ENCODE measurements at places on chromosomes 4 and X.
A peak's percentile ranks its signal among the peaks of the same experiment; 100 is the strongest.

DNA sequence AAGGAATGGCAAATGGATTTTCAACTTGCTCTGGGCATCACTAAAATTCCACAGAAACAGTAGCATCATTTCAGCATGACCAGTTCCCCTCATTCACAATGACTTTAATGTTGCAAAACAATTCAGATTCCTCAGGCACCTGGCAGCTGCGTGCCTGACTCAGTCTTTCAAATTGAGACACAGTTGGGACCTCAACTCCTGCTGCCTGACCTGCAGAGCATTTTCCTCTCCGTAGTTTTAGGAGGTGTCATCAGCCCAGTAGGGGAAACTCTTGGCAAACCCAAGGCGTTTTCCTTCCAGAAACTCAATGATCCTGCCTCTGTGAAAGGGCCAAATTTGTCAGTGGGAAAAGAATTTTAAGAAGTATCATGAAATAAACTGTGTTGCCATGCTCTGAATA, 388.9 kb downstream of the SPRY1 start:
- DNase-seq = peak; percentile 87

DNA sequence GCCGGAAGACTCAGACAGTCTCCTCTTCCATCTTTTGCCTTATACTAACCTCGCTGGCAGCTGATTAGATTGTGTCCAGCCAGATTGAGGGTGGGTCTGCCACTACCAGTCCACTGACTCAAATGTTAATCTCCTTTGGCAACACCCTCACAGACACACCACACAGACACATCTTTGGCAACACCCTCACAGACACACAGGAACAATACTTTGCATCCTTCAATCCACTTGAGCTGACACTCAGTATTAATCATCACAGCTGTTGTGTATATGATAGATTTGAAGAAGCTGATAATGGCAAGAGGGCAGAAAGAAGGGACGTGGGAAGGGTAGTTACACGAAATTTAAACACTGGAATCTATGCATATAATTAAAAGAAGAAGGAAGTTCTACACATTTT, 139.5 kb downstream of the ANKRD50 start:
- DNase-seq = no peak

DNA sequence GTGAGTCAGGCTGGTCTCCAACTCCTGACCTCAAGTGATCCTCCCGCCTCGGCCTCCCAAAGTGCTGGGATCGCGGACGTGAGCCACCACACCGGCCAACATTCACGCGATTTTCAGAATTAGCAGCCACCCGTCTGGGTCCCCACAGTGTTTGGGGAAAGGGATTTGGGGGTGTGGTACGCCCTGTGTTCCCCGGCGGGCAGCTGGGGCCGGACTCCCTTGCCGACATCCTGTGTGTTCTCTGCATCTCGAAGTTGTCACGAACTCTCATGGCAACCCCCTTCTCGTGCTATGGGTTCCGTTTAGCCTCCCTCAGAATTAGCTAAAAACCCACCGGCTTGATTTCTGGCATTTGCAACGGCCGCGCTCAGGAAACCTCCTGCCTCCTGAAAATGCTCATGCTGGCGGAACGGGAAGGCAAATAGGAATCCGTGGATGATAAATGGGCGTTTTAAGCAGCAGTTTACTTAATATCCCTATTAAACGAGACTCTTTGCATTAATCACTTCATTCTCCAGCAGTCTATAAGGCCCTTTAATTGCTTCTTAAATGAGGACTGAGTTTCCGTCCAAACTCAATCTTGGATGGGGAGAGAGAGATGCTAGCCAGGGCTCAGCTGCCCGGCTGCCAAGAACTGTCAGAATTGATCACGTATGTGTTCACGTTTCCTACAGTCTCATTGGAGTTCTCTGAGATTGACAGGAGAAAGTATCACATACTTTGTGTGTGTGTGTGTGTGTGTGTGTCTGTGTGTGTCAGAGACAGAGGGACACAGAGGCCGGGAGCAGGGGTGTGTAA, 78.9 kb upstream of the PPP2R3B start:
- no peak for DNase-seq

- no peak for DNase-seq
These were observed 2.7 kb downstream of the CPLX1 start for GRCh38 chr4:823176-823760.

All from muscle of arm (tissue), 14 donors.